Cortex of kidney (tissue), 1 donor: ENCODE measurements at places on chromosomes 6 and 20.

- DNase-seq, result no peak
Measured at GRCh38 chr6:112439432-112439831, 92.3 kb downstream of the RFPL4B start.

- no peak for DNase-seq
Measured at GRCh38 chr6:31829633-31830283, 2.2 kb downstream of the HSPA1B start.

DNA sequence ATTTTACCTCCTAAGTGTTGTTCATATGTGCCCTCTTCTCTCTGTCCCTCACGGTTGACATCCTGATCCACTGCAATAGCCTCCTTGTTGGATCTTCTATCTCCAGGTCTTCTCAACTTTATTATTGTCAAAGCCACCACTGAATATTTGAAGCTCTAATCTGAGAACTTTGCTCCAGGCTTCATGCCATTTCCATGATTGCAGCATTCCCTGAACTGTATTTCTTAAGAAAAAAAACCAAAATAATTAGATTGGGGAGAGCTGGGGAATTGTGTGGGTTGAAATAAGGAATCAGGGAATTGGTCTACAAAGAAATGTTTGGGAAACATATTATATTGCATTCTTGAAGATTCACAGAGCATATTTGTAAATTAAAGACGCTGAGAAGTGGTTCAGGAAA lies 2.5 kb upstream of the STX7 start:
- DNase-seq, result no peak

GRCh38 chr20:61896058-61896961 lies 169.4 kb downstream of the TAF4 start:
- no peak for DNase-seq
